ENCODE measurements at places on chromosomes 1 and 21.

DNA sequence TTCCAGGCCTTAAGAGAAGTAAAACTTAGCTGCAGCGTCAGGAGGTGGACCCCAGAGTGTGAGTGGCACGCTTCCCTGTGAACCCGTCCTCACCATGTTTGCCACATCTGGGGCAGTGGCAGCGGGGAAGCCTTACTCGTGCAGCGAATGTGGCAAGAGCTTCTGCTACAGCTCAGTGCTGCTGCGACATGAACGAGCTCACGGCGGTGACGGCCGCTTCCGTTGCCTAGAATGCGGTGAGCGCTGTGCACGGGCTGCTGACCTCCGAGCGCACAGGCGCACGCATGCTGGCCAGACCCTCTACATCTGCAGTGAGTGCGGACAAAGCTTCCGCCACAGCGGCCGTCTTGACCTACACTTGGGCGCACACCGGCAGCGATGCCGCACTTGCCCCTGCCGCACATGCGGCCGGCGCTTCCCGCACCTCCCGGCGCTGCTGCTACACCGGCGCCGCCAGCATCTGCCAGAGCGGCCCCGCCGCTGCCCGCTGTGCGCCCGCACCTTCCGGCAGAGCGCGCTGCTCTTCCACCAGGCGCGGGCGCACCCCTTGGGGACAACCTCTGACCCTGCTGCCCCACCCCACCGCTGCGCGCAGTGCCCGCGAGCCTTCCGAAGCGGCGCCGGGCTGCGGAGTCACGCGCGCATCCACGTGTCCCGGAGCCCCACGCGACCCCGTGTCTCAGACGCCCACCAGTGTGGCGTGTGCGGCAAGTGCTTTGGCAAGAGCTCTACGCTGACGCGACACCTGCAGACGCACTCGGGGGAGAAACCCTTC is 9.3 kb downstream of the ZNF672 start:
- no peak for DNase-seq

DNA sequence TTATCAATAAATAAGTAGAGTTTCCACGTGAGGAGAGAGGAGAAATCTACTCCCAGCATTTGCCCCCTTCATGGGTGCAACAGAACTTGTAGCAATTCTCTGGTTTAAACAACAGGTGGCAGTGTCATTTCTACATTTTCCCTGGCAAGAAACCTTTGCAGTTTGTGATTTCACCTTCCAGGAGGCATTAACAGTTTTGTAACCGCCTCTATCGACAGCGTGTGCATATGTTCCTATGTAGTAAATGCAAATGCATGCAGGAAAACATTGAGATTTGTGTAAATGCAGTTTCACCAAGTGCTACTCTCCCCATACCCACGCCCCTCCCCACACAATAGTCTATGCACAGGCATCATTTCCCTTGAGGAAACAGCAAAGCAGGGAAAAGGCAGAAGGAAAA is 494.7 kb downstream of the SMYD3 start:
- DNase-seq: peak; percentile 83

GRCh38 chr1:157262891-157263290 is 124.7 kb upstream of the ETV3 start:
- DNase-seq: peak; percentile 32

DNA sequence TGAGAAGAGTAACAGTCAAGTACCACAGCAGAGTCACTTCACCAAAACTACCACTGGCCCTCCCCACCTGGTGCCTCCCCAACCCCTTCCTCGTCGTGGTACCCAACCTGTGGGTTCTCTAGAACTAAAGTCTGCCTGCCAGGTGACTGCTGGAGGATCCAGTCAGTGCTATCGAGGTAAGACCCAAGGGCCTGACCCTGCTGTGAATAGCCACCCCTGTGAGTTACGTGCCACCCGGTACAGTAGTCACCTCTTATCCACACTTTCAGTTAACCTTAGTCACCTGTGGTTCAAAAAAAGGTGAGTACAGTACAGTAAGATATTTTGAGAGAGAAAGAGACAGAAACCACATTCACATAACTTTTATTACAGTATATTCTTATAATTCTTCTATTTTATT is 16.5 kb downstream of the TTF2 start:
- DNase-seq: no peak

- DNase-seq: peak; percentile 73
Observed at GRCh38 chr1:50271968-50272578, 151.2 kb downstream of the DMRTA2 start.

GRCh38 chr1:94578856-94579255 is 37.3 kb upstream of the F3 start:
- DNase-seq: no peak

GRCh38 chr1:247300491-247301175 is 31.0 kb downstream of the ZNF496 start:
- DNase-seq: no peak

DNA sequence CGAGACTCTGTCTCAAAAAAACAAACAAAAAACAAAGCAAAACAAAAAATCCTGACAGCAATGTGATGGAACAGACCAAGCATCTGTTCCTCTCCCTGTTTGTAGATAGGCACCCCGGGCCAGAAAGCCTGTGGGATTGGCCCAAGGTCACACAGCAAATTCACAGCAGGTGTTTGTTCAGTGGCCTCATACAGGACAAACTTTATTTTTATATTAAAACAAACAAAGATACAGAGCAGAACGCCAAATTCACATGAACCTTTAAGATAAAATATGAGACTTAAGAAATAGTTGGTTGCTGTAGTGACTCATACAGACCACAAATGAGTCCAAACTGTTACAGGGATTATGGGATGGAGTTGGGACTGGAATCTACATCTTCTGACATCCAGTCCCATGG is 2.3 kb upstream of the CELA2A start:
- DNase-seq: no peak

DNA sequence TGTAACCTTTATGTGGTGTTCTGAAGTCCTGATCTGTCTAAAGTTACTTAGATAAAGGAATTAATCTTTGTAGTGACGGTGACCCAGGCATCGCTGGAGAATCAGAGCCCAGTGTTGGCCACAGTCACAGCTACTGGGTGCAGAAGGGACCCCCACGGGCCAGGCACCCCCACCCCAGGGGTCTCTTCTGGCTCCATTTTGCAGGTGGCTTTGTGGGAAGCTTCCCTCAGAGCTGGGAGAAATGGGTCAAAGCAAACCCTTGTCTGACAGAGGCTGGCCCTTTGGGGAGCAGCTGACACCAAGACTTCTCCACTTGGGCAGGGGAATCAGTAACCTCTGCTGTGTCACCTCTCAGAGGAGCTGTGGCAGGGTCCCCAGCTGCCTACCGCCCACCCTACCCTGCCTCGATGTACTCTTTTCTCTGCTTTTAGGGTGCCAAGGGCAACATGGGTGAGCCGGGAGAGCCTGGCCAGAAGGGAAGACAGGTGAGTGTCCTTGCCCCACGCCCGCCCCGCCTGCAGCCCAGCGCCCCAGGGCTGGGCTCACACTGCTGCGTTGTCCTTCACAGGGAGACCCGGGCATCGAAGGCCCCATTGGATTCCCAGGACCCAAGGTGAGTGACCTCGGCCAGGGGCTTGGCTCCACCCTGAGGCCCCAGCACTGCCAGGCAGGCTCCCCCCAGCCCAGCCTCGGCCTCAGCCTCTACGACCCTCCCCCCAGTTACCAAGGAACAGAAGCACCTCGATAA is 17.7 kb downstream of the COL6A2 start:
- no peak for DNase-seq

GRCh38 chr1:185939142-185939541 is 205.0 kb downstream of the HMCN1 start:
- DNase-seq: no peak

GRCh38 chr1:246856371-246856770 is 75.4 kb downstream of the AHCTF1 start:
- DNase-seq: no peak

DNA sequence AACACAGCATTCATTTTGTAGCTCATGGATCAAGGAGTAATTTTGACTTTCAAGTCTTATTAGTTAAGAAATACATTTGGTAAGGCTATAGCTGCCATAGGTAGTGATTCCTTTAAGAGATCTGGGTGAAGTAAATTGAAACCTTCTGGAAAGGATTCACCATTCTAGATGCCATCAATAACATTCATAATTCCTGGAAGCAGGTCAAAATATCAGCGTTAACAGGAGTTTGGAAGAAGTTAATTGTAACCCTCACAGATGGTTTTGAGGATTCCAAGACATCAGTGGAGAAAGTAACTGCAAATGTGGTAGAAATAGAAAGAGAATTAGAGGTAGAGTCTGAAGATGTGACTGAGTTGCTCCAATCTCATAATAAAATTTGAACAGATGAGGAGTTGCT is 216.6 kb downstream of the GREM2 start:
- DNase-seq: no peak

DNA sequence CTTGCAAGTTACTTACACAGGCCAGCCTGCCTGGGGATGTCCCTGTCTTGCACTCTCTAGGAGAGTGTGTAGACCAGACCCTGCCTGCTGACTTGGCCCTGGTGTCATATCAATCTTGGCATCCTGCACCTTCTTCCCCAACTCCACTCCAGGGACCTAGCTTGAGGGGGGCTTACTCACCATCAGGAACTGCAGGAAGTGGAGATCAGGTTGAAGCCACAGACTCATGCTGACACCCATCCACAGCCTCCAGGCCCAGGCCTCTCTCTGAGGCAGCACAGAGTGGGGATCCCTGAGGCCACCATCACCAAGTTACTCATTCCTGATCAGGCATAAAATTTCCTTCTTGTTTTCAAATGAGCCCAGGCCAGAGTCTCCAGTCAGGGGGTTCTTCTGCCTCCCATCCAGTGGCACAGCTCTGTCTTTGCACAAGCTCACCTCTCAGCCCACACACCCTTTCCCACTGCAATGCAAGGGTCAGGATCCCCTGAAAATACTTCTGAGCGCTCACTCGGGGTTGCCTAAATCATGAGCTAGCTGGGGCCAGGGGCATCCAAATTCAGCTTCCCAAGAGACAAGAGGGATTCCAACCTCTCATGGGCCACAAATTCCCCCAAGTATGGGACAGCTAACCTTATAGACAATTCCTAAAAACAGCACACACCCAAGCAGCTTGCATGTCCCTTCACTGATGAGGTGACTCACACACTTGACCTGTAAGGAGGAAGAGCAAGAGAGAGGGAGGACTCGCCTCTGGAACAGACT is 33.5 kb downstream of the CSMD2 start:
- DNase-seq: no peak

DNA sequence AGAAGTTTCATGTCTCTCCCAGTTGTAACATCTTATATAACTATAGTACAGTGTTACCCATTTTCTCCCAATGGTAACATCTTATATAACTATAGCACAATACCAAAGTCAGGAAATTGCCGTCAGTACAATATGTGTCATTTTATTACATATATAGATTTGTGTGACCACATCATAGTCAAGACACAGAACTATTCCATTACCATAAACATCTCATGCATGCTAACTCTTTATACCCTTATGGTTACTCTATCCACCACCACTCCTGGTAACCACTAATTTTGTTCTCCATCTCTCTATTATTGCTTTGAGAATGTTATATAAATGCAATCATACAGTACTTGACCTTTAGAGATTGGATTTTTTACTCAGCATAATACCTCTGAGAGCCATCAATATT is 120.7 kb downstream of the BACH1 start:
- no peak for DNase-seq

DNA sequence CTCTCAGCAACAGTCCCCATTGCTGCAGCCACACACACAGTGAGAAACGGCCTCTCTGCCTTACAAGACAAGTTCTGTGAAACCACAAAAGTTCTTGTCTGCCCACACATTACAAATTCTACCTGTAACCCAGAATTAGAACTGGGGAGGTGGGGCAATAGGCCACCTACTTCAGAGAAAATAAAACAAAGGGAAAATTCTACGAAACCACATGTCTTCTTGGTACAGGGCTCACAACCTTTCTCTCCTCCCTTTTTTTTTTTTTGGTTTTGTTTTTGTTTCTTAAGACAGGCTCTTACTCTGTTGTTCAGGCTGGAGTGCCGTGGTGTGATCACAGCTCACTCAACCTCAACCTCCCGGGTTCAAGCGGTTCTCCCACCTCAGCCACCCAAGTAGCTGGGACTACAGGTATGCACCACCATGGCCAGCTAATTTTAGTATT is 30.2 kb downstream of the LPAR3 start:
- no peak for DNase-seq

- DNase-seq: no peak
Observed at GRCh38 chr1:161051219-161051618, 5.4 kb upstream of the USF1 start.

DNA sequence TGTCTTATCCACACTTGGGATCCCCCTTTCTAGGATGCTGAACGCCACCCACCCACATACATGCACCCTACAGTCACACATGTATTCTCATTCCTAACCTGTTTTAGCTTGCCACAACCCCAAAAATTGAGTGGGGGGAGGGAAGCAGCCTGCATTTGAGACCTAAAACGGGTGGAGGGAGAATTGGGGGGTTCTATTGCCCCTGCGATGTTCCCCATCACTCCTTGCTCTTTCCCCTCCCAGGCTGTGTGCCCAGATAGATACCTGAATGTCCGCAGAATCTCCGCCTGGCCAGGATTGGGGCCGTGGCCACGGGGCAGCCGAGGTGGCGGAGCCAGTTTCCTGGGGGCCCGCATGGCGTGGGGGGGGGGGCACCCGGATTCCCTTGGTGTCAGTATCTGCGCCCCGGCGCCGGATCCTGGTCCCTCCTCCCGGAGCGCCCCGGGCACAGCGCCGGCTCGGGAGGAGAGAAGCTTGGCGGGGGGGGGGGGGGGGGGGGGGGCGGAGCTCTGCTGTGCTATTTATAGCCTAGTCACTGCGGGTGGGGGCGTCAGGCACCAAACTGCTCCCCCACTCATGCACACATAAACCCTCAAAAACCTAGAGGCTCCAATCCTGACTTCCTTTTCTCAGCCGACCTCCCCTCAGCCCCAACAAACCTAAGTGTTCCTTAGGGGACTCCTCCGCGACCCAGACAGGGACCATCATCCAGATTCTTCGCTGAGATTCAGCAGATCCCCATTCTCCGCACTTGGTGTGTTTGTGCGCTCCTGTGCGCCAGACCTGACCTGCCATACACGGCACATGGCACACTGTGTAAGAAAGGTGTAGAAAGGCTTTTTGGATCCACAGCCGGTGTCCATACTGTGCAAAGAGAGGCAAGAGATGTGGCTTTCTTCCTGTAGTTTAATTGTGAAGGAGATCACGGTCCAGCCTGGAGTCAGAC is 1.9 kb downstream of the ANKRD34A start:
- DNase-seq: no peak

DNA sequence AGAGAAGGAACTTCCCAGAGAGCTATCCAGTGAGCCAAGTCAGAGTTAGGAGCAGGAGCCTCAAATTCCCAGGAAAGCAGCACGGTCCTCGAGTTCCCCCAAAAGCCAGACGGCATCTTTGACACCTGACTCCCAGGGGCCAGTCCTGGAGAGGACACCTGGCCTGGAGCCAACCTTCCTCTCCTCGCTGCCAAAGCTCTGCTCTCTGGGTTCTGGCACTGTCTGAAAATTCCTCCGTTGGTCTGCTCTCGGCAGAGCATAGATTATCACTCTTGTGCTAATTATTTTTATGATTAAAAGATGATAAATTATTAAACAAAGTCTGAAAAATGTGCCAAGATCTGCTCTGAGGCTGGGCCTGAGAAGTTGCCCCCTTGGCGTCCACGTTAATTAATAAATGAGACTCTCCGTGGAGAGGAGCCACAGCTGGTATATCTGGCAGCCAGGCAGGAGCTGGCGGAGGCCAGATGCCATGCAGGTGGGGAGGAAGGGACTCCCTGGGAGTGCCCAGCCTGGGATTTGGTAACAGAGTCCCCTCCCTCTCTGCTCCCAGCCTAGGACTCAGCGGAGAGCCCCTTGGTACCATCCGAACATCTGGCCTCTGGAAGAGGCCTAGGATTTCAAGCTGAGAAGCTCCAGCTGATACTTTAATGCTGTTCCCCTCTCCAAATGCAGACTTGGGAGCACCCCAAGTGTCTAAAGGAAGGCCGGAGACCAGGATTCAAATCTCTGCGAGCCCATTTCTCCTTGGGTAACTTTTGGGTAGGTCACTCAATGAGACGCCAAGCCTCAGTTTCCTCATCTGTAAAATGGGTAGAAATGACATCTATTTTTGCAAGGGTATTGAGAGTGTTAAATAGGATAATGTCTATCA is 163.7 kb upstream of the POU3F1 start:
- DNase-seq: no peak

Measured in OCI-M1 (cell line).